CD4-positive, alpha-beta T cell treated with Interleukin-17A for 4 hours (primary cell): ENCODE measurements at places on chromosomes 2 and 18.
A peak's percentile ranks its signal among the peaks of the same experiment; 100 is the strongest.

GRCh38 chr2:67054728-67055127 lies 342.4 kb upstream of the ETAA1 start:
- no peak for DNase-seq

GRCh38 chr2:157447031-157447430 lies 3.1 kb upstream of the CYTIP start:
- peak; percentile 32 for DNase-seq

- no peak for DNase-seq
Measured at GRCh38 chr2:218518876-218519275, 49.3 kb downstream of the USP37 start.

- no peak for DNase-seq
Measured at GRCh38 chr2:204321910-204322751, 223.1 kb upstream of the PARD3B start.

GRCh38 chr2:157172866-157173578 lies 84.5 kb upstream of the GALNT5 start:
- no peak for DNase-seq

GRCh38 chr2:191840921-191841320 lies 6.0 kb downstream of the CAVIN2 start:
- no peak for DNase-seq

DNA sequence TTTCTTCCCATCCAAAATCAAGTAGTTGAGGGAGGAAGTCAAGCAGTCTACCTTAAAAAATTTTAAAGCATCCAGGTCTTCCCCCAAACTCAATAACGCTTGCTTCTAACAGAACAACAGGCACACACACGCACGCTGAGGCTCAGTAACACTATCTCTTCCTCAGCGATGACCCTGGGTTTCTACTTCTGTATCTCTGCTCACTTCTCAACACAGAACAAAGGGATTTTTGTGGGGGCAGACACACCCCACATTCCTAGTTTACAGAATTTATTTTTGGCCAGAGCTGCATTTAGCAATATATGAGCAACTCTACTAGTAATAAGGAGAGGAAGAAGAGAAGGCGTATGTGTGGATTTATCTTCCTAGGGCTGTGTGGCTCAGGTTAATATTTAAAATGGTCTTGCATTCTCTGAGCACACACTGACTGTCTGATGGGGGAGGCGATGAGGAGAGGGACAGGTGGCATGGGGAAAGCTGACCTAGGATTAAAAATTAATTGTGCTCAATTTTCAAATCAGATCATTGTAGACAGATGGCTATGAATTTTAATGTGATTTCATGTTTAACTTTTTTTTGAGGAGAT lies 71.3 kb upstream of the PPM1B start:
- DNase-seq, result no peak

DNA sequence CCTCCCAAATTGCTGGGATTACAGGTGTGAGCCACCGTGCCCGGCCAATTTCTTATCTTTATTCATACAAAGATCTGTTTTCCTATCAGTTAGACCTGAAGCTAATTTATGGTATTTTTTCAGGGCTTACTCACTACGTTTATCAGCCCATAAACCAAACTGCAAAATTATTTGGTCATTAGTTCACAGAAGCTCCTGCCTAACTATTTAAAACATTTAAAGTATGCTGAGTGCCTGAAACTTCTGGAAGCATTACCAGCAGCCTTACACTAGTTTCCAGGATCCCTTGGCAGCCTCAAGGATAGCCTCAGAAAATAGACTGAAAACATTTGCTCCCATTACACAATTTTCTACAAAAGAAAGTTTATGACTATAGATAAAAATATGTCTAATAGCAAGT lies 68.8 kb downstream of the GALNT13 start:
- no peak for DNase-seq

DNA sequence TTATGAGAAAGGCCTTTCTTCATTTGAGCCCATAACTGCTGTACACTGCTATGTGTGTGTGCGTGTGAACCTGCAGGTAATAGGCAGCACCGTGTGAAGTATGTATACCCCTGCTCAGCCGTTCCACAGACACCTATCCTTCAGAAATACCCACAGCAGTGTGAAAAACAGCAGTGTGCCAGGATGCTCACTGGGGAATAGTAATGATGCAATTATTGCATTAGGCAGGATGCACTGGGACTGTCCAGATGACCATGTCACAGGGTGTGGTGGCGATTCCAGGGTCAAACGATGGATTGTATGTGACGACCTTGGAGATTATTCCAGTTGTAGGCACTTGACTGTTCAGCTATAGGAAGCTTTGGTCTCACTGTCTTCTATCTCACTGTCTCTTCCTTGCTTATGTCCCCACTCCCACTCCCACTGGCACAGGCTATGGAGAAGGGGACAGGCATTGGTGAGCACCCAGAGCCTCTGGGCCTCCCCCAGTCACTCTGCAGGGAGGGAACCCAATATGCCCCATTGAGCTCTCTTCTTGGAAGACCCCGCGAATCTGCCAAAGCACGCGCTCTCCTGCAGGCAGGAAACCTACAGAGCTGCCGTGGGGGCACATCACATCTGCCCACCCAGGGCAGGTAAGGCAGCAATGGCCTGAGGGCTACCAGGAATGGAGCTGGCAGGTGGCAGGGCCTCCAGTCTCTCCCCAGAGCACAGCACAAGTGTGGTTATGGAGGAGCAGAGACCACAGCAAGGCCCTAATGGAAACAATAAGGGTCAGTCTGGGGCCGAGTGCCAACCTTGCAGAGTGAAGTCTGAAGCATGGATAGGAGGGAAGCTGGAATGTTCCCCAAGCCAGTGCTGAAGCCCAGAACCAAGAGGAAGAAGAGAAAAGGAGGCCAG lies 518.9 kb upstream of the RAB6C start:
- DNase-seq, result no peak

DNA sequence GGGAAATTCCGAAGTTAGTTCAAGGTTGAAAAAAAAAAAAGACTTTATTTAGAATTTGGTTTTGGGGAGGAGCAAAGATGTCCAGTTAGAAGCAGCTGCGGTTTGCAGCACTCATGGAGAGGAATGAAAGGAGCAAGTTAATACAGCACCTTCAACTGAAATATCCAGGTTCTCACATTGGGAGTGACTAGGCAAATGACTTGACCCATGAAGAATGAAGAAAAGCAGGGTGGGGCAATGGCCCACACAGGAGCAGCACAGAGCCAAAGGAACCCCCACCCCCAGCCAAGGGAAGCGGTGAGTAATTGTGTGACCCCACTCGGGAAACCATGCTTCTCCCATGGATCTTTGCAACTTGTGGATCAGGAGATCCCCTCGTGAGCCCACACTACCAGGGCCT lies 32.8 kb downstream of the ZNF892 start:
- no peak for DNase-seq

- DNase-seq, result no peak
Measured at GRCh38 chr2:112621790-112622527, 23.8 kb upstream of the SLC20A1 start.

GRCh38 chr2:192151853-192152252 lies 42.9 kb downstream of the TMEFF2 start:
- DNase-seq, result no peak

DNA sequence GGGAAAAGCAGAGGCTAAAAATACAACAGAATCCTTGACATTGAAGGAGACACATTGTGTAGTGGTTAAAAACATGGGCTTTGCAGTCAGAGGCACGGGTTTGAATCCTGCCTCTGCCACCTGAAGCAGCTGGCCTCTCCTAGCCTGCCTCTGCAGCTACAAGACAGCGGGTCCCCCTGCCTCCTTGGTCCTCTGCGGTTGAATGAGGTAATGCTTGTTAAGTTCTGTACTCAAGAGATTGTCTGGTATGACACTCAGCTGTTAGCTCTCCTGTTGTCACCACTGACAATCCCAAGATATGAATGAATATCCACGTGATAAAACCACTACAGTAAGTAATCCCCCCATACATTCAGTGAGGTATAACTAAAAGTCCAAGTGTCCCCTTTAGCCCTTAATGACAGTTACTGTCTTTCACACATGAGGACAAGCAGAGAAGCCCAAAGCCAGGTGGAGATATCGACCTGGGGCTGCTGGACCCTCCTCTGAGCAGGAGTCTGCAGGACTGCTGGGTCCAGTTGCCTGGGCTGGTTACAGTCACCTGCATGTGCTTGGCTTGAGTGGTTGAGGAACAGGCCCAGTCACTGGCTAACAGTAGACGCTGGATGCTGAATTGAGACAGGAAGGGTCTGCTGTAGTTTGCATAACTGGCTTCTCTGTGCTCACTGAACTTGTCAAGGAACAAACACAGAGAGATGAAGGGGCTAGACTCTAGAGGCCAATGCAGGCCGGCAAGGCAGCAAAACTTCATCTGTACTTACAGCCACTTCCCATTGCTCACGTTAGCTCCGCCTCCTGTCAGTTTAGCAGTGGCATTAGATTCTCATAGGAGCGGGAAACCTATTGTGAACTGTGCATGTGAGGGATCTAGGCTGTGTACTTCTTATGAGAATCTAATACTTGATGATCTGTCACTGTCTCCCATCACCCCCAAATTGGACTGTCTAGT lies 85.5 kb downstream of the TGFA start:
- DNase-seq, result no peak

GRCh38 chr2:32229635-32230034 lies 35.1 kb downstream of the NLRC4 start:
- no peak for DNase-seq

DNA sequence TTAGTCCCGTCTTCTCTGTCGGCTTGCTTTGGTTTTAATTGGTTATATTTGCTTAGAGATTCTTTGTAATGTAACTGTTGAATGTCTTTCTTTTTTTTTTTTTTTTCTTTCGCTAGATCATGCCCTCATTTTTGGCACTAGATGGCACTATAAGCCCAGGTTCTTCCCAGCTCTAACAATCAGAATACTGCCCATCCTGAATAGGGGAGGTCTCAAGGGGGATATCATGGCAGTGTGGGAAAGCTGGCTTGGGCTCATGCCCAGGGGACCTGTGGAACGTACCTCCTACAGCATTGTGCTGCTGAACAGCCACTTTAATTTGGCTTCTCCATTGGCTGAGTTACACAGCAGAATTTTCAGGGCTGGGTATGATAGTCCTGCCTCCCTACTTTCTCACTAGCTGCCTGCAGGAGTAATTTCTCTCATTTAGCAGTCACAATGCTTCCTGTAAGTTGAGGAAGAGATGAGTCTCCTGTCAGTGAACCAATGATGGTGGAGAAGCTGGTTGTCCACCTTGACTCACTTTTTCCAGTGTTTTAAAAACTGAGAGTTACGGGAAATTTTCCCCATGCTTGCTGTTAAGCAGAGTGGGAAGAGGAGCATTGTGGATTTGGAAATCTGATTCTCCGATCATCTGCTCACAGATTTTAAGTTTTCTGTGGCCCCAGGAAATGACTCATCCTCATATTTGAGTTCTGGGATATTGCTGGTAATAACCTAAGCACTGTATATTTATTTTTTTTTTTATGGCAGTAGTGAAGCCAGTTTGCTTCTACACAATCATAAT lies 47.2 kb downstream of the RAD51AP2 start:
- DNase-seq, result no peak

- peak; percentile 15 for DNase-seq
Measured at GRCh38 chr2:181281206-181281832, 175.9 kb upstream of the ITGA4 start.

DNA sequence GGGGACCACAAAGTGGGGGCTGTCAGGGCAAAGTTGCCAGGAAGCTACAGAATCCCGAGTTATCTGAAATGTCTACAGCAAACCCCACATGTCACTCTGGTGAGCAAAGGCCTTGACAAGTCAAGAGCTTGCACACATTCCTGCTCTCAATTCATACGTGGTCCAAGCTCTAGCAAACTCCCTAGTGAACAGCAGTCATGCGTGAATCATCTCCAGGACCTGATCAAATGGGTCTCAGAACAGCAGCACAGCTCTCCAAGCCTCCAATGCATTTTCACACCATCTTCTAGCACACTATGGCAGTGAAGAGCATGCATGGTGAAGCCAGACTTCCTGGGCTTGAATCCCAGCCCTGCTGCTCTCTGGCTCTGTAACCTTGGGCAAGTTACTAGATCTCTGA lies 68.5 kb downstream of the MYO5B start:
- DNase-seq, result no peak

- no peak for DNase-seq
Measured at GRCh38 chr2:241359481-241360045, 3.5 kb downstream of the FARP2 start.

DNA sequence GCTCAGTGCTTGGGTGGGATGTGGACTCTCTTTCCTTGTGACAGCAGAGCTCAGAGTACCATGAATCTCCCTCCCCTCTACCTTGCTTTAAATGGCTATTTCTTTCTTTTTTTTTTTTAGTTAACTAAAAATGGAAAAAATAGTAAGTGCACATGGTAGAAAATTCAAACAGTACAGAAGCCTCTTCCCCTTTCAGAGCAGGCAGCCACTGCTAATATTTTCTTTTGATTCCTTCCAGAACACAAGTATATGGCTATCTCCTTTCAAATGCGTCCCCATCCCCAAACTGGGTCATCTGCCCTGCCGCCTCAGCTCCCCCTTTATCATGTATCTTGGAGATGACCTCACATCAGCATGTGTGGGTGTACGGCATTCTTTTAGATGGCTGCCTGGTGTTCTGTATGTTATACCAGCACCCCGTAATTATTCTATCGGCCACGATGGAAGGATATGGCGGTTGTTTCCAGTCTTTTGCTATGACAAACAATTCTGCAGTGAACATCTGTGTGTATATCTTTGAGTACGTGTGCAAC lies 70.5 kb upstream of the DLX2 start:
- no peak for DNase-seq

GRCh38 chr2:64711252-64711800 lies 57.6 kb upstream of the SERTAD2 start:
- DNase-seq, result peak; percentile 19

DNA sequence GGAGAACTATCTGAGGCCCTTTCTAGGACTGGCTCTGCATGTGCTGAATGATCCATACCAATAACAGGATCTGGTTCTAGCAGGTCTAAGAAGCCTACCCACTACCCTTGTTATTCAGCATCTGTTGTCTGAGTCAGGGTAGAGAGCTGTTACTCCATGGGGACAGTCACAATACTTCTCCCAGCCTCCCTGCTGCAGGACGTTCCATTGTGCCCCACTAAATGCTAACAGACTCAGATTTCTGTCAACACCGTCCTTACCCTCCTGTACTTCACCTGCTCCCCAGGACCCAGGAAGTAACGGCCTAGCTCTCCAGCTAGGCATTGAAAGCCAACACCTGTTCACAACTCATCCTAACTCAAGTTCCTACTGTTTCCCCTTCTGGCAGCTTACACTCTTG lies 719.7 kb upstream of the ID2 start:
- DNase-seq, result no peak

DNA sequence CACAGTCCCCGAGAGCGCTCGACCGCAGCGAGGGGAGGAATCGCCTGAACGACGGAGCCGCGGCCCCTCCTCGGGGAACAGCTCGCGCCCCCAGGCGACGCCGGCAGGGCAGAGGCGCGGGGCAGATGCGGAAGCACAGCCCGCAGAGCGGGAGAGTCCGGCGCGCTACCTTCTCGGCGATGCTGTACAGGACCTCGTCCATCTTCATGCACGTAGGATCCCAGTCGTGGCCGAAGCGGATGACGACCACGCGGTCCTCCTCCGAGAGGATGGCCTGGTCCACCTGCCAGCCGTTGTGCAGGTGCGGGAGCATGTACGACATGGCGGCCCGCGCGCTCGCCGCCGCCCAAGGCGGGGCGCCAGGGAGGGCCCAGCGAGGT lies 302 bp downstream of the TXNL4A start:
- peak; percentile 71 for DNase-seq

- no peak for DNase-seq
Measured at GRCh38 chr2:10344105-10345066, 41.7 kb downstream of the HPCAL1 start.

GRCh38 chr2:218031771-218032257 lies 29.0 kb upstream of the TNS1 start:
- no peak for DNase-seq
